ENCODE measurements at places on chromosomes 11 and 22.

DNA sequence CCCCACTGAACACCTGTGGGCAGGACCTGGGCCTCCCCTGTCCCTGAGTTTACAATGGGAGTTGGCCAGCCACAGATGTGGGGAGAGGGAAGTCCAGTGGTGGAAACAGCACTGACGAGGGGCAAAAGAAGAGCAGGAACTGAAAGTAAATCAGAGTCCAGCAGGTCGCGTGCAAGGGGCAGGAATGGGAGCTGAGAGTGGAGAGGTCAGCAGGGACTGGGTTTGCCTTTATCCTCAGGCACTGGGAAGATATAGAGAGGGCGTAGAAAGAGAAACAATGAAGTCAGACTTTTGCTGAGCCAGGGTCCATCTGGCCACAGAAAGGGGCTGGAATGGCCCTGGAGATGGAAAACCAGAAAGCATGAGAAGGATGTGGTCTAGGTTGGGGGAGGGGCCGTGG, 8.5 kb downstream of the P2RY6 start:
- DNase-seq, result no peak

- DNase-seq, result no peak
These were observed 6.0 kb upstream of the MALAT1 start for GRCh38 chr11:65492637-65493366.

GRCh38 chr11:16403448-16403803, 47.1 kb upstream of the SOX6 start:
- DNase-seq, result no peak

- no peak for DNase-seq
These were observed 189.5 kb downstream of the DDX10 start for GRCh38 chr11:108854346-108854745.

- no peak for DNase-seq
These were observed 4.4 kb upstream of the ZNF202 start for GRCh38 chr11:123745764-123746451.

DNA sequence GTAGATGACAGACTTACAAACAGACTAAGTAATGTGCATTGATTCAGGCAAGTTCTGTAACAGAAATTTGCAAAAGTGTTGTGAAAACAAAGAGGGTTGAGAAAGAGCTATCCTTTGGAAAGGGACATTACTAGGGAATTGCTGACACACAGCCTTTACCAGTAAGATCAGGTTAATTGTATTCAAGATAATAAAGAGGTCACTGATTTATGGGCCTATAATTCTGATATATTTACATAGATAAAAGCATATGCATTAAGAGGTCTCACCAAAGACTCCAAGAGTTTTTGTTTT, 138.7 kb downstream of the MAML2 start:
- no peak for DNase-seq

DNA sequence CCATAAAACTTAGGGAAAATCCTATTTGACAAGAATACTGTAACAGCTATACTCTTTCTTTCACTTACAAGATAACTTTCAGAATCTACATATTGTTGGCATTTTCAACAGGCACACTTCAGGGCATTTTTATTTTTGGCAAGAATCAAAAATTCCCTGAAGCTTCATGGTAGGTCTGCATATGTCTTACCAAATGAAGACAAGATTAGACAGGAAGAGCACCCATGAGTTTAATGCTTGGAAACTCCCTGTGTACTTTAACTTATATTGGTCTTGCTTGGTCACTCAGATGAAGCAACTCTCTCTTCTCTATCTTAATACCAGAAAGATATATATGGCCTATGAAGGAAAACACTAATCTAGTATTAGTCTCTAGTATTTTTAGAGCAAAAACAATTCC, 137.7 kb downstream of the ATG16L2 start:
- no peak for DNase-seq

Data from stimulated activated CD8-positive, alpha-beta memory T cell treated with anti-CD3 and anti-CD28 coated beads, Interleukin-7, amount 100 ng/mL, for 4 hours (primary cell).